NCI-H2107 (cell line): ENCODE measurements at places on chromosomes 4 and X.

DNA sequence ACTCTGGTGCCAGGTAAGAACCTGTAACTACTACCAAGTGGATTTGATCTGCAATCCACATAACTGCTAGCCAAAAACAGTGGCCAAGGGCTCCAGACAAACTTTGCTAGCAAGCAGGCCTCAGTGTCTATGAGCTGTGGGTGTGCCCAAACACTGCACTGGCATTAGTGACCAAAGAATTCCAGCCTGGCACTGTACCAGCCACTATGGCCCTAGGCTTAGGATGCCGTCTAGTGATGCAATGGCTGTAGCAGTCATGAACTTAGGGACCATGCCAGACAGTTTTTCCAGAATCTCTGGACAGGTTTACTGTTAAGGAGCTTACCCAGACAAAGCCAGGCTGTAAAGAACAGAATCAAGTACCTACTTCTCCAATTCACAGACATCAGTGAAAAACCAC, 33.7 kb upstream of the PRR27 start:
- no peak for DNase-seq

GRCh38 chr4:101183666-101184373, 163.5 kb downstream of the PPP3CA start:
- DNase-seq = no peak

GRCh38 chr4:127776620-127777019, 5.5 kb upstream of the HSPA4L start:
- no peak for DNase-seq

DNA sequence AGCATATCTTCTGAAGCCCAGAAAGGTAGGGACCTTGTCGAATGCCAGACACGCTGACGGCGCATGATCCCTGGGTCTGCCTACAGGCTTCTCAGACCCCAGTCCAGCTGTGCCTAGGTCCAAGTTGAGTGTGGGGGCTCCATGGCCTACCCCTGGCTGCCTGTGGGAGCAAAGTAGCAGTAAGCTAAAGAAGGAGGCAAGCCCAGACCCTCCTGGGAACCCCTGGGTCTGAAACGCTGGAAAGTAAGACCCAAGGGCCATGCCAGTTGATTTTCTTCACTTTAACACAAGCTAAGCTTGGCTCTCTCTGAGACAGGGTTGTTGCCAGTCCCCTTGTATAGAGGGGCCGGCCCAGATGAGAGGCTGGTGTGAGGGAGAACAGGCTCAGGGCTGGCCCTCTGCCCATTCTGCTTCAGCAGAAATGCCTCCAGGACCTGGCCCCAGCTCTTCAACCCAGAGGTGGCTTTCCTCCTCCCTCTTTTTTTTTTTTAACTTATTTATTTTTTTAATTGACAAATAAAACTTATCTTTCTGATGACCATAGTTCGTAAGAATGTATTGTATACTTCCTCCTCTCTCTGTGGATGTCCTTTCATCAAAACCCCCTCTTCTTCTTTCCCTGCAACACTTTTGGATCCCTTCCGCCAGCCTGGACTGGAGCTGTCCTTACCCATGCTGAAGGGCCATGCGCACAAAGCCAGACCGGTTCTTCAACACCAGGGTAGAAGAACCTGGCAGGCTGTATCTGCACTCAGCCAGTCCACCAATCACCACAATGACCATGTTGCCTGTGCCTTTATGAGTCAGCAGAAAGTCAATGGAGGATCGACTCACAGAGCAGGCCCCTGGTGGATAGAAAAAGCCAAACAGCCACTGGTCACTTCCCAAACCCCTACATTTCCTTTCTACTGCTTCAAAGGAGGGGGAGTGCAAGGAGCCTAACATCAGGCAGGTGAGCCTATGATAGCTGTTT, 7.1 kb downstream of the AWAT2 start:
- no peak for DNase-seq
